ENCODE measurements at places on chromosomes 16 and 17.

DNA sequence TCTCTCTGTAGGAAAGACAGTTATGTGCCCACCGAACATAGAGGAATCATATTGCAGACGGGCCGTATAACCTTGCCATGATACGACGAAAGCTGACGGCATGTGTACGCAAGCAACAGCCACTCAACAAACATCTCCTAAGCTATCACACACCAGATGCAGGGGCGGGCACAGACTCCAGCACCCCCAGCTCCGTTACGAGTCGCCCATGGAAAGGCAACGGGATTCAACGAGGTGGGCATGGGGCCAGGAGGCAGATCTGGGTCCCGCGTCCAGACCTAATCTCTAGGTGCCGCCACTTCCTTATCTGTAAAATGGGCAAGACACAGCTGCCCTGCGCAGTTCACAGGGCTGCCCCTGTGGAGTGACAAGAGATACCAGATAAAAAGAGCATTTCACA is 35.6 kb downstream of the ABR start:
- no peak for DNase-seq

- no peak for DNase-seq
Observed at GRCh38 chr17:21214777-21215541, 998 bp upstream of the TMEM11 start.

DNA sequence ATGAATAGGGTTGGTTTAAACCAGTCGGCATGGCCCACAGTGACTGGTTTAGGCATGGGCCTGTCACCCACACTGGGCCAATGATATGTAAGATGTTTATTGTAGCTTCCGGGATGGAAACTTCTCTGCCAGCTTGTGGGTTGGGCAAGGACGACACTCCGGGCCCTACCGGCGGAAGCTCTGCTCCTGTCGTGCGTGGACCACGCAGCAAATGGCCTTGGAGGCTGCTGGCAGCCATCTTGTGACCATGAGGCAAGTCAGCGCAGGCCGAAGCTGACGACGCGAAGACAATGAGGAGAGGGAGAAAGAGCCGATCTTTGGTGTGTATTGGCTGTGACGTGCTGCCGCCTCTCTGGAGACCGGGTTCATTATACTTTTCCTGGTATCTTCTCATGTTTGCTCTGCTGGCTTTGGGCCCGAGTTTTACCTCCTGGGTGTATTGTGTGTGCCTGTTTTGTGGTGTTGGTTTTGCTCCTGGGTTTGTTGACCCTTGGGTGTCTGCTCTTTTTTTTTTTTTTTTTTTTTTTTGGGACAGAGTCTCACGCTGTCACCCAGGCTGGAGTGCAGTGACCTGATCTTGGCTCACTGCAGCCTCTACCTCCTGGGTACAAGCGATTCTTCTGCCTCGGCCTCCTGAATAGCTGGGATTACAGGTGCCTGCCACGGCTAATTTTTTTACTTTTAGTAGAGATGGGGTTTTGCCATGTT is 15.4 kb downstream of the SLC25A10 start:
- DNase-seq, result no peak

DNA sequence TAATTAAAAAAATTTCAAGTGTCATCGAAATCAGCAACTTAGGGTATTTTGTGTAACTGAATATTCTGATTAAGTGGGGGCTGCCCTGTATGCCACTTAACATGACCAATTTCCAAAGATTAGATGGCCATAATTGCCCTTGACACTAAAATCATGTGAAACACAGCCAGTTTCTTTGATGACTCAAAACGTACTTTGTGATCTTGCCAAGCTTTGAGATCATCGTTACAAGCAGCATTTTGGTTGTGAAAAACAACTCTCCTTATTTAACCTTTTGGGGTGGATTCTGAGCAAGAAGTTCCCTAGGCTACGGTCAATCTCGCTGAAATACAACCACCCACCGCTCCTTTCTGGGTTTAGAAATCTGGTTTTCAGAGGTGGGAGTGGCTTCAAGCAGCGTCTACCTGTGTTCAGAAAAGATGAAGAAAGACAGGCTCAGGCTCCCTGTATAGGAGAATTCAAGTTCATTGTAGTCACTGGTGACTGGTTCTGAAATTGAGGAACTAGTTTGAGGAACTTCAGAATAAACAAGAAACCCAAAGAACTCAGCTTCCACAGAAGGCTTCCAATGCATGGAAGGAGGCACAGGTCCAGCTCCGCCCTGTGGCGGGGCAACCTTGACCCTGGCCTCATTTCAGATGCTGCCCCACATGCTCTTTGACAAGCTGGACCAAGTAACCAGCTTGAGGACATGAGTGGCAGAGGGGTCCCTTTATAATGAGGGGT is 9.4 kb downstream of the MAP3K14 start:
- peak; percentile 66 for DNase-seq

DNA sequence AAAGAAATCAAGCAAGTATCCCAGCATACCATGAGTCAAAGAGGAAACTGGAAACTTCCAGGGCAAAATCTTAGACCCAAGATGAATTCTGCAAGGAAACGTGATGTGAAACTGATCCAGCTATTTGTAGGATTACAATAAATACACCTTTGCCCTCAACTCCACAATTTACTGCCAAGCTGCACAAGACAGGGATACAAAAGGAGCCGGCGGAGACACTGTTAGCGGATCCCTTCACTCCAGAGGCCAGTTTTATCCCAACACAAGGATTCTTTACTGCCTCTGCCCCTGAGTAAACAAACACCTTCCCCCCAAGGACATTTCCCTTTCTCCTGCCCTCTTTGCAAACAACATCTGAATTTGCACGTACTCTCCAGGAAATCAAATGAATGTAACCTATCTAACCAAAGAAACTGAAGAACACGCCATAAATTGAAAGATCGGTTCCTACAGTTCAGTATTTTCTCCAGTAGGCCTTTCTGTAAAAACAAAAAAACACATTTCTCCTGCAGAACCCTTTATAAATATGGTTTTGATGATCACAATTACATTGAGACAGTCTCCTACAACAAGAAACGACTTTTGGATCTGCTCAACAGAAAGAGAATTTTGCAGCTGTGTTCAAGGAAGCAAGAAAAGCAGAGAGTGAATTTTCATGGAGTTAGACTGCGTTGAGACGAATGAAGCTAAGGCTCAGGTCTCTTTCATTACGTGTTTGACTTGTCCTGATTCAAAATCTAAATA is 1.4 kb upstream of the CBX2 start:
- DNase-seq, result no peak

- DNase-seq, result peak; percentile 45
Observed at GRCh38 chr17:1590029-1590746, 27.6 kb upstream of the PITPNA start.
